Renal cortical epithelial cell (primary cell): ENCODE measurements at places on chromosomes 2 and 18.

DNA sequence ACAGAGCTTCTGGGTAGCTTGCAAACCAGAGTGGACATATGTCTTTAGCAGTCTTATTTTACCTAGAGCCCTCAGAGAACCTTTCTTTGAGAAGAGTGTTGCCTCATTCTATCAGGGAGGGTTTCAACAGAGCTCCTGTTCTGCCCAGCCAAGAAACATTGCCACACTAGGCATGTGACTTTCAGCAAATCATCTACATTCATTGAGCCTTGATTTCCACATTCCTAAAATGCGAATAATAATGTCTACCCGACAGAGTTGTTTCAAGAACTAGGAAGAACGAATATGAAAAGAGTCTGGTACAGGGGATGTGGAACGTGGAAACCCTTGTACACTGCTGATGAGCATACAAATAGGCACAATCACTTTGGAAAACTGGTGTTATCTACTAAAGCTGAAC is 7.8 kb upstream of the PRKAG3 start:
- peak; percentile 89 for DNase-seq

DNA sequence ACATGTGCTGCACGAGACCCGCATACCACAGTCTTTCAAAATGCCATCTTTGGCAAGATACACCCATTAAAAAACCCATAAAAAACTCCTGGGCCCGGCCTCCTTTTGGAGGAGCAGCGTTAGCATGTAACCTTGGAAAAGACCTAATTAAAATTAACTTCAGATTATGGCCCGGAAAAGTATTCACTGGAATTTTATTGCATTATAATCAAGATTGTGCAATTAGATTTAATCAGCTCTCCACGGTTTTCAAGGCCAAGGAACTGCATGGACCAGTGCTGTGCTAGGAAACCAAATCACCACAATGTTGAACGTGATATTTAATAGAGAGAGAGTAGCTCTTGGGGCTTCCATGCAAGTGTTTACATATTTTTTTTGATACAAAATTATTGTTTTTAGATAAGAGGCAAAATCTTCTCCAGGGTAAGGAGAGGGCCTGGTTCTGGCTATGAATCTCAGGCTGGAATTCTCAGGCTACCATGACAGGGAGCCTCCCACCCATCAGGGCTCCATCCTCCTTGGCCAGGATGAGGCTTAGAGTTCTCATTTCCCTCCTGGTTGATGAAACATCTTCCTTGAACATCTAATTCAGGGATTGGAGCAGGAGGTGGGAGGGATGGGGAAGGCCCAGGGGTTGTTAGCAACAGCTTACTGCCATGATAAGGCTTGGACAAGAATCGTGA is 82.0 kb upstream of the TTC39C start:
- peak; percentile 29 for DNase-seq

DNA sequence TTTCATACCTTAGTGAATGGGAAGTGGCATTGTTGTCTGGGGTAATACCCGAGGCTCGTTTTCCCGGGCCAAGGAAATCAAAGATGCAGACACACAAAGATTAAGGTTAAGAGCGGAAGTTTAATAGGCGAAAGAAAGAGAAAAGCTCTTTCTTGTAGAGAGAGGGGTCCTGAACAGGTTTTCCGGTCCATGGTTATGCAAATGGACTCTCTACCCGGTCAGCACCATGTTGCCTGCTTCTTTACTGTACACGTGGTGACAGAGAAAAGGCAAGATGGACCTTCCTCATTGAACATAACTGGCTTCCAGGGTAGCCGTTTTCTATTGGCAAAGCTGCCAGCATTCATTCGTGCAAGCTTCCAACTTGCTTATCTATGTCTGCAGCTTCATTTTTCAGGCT is 2063.5 kb downstream of the SUCLG1 start:
- DNase-seq, result no peak

- no peak for DNase-seq
These were observed 252.6 kb upstream of the RASGRP3 start for GRCh38 chr2:33223856-33224255.

DNA sequence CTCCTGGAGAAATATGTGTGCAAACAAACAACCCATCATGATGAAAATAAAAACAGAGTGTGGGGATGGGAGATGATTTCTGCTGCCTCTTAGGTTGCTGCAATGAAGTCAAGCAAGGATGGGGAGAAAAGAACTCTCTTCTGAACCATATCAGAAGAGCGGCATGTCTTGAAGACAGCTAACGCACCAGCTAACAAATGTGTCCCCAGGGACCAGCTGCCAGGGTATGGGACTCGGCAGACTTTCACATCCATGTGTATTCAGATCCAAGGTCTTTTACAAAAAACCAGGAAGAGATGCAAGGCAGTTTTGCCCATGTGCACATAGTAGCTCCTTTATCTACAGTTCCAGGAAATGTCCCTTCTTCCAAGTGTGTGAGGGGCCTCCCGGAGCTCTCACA is 125.4 kb downstream of the CLIP4 start:
- DNase-seq, result no peak

DNA sequence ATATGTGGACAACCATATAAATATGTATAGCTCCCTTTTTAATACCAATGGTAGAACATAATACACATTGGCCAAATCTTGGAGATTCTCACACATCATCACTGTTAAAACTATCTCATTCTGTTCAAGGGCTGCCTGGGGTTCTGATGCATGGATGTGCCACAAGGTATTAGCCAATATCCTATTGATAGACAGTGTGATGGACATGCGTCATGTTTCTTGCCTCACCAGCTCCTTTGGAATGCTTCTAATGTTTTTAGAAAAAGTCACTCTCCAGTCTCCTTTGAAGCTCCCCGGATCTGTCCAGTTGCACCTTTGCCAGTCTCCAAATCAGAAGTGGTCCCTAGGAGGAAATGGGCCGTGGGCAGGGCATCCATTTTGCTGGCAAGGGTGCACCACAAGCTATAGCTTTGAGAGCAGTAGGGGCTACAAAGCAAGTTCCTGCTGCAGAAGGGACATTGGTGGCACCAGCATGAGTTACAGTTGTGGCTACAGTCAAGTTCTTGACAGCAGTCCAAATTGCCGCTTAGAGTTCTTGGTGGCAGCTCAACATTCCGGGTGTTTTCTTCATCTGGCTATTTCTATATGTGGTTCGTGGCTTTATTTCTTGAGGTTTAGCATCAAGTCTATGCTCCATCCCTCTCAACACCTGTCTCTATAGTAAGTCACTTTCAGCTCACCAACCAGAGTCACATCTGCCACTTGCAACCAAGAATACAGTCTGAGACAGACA is 25.1 kb upstream of the ATRAID start:
- no peak for DNase-seq

DNA sequence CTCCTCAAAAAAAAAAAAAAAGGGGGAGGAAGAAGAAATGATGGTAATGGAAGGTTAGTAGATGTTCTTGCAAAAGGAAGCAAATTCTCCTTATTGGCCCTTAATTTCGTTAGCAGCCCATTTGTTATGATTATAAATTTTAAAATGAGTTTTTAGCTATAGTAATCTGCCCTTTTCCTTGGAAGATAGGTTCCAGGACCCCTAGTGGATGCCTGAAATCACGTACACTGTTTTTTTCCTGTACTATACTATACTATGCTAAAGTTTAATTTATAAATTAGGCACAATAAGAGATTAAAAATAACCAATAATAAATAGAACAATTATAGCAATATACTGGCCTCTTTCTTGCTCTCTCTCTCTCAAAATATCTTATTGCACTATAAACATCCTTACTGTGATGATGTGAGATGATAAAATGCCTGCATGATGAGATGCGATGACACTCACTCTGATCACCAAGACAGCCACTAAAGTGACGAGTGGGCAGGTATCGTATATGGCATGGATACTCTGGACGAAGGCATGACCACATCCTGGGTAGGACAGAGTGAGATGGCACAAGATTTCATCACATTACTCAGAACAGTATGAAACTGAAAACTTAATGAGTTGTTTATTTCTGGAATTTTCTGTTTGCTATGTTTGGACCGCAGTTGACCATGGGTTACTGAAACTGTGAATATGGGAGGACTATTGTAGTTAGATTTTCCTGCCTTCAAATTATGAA is 87.2 kb downstream of the KCTD18 start:
- DNase-seq, result no peak

DNA sequence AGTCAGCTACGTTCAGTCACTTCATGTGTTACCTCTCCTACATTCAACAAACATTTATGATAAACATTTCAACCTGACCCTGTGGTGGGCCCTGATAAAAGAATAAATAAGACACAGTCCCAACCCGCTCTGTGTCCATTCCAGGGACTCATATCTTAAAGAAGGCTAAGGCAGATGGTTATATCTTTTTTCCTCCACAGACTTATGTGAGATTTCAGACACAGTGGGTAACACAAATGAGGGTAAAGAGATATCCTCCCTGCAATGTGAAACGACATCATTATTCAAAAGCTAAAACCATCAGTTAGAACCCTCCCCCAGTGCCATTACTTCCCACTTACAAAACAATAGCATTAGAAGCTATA is 11.1 kb upstream of the HNRNPLL start:
- DNase-seq, result no peak

- DNase-seq, result peak; percentile 39
These were observed 27.7 kb downstream of the KCTD18 start for GRCh38 chr2:200482194-200482593.

DNA sequence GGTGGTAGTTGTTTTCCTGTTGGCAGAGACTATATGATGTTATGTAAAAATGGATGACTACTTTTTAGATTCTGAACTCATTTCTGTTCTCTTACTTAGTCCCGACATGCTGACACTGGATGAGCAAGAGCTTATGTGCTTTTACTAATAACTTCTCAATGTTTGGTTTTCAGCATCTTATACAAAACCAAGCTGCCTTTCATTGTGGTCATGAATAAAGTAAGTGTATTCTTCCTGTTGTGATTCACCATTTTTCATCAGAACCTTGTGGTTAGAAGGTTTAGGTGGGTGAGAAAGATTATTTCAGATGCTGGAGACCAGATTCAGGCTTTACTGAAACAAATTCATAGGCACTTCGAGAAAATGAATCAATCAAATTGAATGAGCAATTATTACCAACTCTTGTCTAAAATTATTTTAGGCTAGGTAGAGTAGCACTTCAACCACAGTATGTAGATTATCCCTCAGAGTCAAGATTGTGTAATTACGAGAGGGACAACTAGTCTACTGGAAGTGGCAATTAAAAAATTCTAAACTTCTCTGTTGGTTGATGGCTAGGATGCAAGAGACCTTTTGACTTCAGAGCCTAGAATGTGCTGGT is 9.3 kb downstream of the GPN1 start:
- DNase-seq, result peak; percentile 73

DNA sequence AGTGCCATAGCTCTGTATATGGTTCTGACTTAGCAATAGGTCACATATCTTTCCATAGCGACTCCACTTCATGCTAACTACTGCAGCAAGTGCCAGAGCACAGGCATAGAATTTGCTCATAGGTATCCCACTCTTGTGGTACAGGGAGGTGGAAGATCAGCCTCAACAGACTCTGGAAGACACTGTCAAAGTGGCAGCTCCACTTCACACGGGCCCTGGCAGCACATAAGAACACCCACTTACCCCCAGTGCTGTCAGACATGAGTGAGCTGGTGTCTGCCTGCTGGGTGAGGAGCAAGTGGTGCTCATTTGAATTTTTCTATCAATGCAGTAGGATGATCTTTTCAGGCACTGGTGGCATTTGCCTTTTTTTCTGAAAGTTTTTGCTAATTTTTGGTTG is 48.6 kb downstream of the BCL2L11 start:
- DNase-seq, result no peak

DNA sequence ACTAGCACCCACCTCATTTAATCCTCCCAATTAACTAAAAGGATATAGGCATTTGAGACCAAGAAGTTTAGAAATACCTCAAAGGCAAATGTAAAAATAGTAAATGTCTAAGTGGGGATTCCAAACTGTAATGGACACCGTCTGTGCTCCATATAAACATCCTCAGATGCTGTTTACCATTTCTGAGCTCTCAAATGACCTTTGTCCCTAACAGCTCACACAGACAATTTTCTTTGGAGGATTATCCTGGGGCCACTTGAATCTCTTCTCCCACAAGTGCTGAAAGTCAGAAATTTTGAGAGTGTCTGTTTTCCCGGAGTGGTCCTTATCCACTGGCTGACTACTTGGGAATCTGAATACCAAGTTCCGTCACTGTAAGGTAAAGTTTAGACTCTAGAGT is 1418.9 kb downstream of the LRP1B start:
- DNase-seq, result no peak

GRCh38 chr2:137960223-137960622 is 4.0 kb upstream of the HNMT start:
- DNase-seq, result no peak

- no peak for DNase-seq
These were observed 49.5 kb downstream of the ATIC start for GRCh38 chr2:215361211-215361875.

DNA sequence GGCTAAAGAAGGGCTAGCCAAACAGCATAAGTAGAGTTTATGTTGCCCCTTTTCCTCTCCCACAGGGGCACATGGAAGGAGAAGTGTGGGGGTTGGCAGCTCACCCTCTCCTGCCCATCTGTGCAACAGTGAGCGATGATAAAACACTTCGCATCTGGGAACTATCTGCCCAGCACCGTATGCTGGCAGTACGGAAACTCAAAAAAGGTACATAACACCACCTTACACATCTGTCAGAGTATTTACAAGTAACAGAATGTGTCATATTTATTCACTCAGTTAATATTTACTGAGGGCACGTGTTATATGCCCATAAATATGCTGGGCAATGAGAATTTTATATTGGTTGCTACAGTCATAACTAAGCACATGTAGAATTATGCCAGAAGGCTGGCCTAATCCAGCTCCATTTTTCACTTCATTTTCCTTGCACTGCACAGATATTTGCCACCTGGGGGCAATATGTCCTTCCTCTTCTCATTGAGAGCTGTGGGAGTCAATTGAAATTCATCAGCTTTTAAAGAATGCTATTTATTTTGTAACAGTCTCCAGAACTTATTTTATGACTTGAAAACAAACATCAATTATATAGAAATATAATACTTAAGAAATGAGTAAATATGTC is 150.6 kb downstream of the RTN4 start:
- peak; percentile 65 for DNase-seq

GRCh38 chr2:237763812-237764211 is 34.8 kb upstream of the RBM44 start:
- no peak for DNase-seq

DNA sequence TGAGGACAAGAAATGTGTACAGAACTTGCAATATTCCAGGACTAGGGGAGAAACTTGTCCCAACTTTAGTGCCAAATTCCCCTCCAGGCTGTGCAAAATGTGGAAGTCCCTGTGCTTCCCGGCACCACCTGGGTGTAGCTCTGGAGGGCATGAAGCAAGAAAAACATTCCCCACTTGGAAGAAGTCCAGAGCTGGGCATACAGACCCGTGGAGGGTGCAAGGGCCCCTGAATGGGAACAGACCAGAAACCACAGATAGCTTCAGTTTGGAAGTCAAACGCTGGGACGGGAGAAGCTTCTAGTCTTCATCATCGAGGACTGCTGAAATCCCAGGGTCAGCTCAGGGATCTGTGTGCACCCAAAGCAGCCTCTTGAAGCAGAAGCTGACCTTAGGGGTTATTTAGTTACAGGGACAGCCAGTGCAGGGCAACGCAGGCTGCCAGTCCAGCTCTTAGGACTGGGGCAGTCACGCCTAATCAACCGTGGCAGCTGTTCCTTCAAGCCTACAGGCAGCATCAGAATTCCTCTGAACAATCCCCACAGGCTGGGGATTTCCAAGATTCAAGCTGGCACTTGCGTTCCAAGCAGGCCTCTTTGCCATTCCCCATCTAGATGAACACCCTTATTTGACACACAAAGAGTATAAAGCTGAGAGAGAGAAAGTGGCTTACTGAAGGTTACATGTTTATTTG is 269.4 kb downstream of the LOXHD1 start:
- DNase-seq, result peak; percentile 98

- no peak for DNase-seq
These were observed 163.6 kb downstream of the PRKCE start for GRCh38 chr2:45814951-45815621.
